ENCODE measurements at places on chromosomes 4 and X. TPM values are rescaled to one million over a fixed set of nuclear protein-coding genes. Genes with fewer than 3 reads are reported as not detected.
A peak's percentile ranks its signal among the peaks of the same experiment; 100 is the strongest.

GRCh38 chr4:76952656-76953582 lies 3.4 kb downstream of the SEPTIN11 start:
- no peak for DNase-seq
- H3K4me1 ChIP-seq, result peaks cover 2% of the 10 kb centered on the region
- peaks cover 11% of the 10 kb centered on the region for H3K27me3 ChIP-seq
- H3K36me3 ChIP-seq, result no peaks in the 10 kb centered on the region

GRCh38 chr4:16817286-16817685 lies 81.2 kb downstream of the LDB2 start:
- no peak overlapping the region for H3K27ac ChIP-seq
- no peak for DNase-seq
- no peak overlapping the region for H3K4me3 ChIP-seq
- no peaks in the 10 kb centered on the region for H3K36me3 ChIP-seq

DNA sequence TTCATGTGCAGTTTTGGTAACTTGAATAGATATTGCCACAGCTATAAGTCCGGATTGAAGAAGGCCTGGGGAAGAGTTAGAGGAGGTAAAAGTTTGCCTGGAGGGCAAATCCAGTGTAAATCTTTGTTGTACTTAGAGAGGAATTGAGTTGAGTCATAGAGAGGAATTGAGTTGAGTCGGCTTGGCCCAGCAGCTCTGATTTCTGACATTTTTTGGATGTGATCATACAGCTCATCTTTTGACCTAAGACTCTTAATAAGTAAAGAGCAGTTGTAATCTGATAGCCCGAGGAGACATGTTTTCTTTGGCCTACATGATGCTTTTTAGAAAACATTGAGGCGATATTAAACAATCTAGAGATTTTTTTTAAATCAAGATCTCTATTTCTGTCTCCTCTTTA lies 3.9 kb downstream of the KIT start:
- DNase-seq, result no peak
- H3K4me3 ChIP-seq, result no peak overlapping the region
- H3K27ac ChIP-seq, result no peak overlapping the region
- H3K36me3 ChIP-seq, result no peaks in the 10 kb centered on the region

GRCh38 chr4:56757821-56758411 lies 63.6 kb downstream of the SPINK2 start:
- peaks cover 7% of the 10 kb centered on the region for H3K4me1 ChIP-seq
- no peak overlapping the region for H3K27ac ChIP-seq
- DNase-seq, result peak; percentile 55

DNA sequence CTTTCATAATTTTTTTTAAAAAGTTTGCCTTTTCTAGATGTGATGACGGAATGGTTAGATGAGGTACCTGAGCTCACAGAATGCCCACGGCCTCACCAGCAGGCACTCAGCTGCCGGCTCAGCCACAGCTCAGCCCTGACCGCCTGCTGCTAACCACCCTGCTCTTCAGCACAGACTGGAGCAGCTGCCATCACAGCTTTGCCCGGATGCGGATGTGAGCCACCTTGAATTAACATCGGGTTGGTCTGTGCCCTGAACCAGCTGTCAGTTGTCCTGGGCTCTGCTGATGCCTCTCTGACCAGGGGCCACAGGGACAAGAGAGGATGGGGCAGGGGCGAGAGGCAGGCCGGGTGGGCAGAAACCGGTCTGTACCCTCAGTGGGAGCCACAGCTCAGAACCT lies 93.3 kb downstream of the HMX1 start:
- DNase-seq, result no peak
- no peaks in the 10 kb centered on the region for H3K27me3 ChIP-seq
- no peak overlapping the region for H3K27ac ChIP-seq

- H3K27ac ChIP-seq, result no peak overlapping the region
- peak overlapping the region; percentile 17 for H3K4me3 ChIP-seq
- H3K36me3 ChIP-seq, result no peaks in the 10 kb centered on the region
These were observed 126.2 kb downstream of the SLC39A8 start for GRCh38 chr4:102219129-102219528.

DNA sequence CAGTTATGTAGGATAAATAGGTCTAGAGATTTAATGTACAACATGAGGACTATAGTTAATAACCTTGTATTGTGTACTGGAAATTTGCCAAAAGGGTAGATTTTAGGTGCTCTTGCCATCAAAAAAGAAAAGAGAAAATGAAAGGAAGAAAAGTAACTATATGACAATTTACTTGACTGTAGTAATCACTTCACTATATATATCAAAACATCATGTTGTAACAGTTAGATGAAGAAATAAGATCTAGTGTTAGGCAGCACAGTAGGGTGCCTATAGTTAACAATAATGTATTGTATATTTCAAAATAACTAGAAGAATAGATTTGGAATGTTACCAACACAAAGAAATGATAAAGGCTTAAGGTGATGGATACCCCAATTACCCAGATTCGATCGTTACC lies 35.9 kb upstream of the AP1S2 start:
- no peaks in the 10 kb centered on the region for H3K4me1 ChIP-seq
- H3K27me3 ChIP-seq, result no peaks in the 10 kb centered on the region
- no peaks in the 10 kb centered on the region for H3K36me3 ChIP-seq

GRCh38 chr4:98664959-98665358 lies 6.5 kb upstream of the TSPAN5 start:
- H3K4me3 ChIP-seq, result no peak overlapping the region
- H3K27me3 ChIP-seq, result no peaks in the 10 kb centered on the region

DNA sequence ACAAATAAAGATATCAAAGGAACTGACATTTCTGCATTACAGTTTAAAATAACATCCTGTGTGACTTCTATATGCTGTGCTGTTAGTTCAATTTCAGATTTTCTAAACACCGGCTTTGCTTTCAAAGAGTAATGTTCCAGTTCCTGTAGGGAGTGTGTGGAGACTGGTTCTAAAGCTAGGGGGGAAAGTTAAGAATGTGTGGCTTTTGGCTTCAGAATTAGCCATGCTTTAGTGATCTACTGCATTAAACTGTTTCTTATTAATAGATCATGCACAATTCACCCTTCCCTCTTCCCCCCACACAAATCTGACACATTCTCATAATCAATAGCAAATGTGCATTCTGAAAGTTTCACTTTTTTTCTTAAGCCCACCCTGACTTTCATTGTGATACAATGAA lies 32.0 kb upstream of the DKK2 start:
- no peaks in the 10 kb centered on the region for H3K27me3 ChIP-seq
- no peaks in the 10 kb centered on the region for H3K36me3 ChIP-seq
- no peak overlapping the region for H3K4me3 ChIP-seq
- no peak for DNase-seq
- H3K27ac ChIP-seq, result no peak overlapping the region

GRCh38 chrX:9456250-9457074 lies 8.4 kb upstream of the TBL1X start:
- H3K36me3 ChIP-seq, result no peaks in the 10 kb centered on the region
- no peaks in the 10 kb centered on the region for H3K27me3 ChIP-seq
- H3K27ac ChIP-seq, result no peak overlapping the region
- no peak for DNase-seq
- H3K4me3 ChIP-seq, result no peak overlapping the region

Gene DCLK2
- total RNA-seq, result 0.37 TPM

Gene EPHA5
- total RNA-seq, result 0.11 TPM

Gene SOWAHD
- 1.7 TPM for total RNA-seq

Gene NAT8L
- total RNA-seq, result 10.8 TPM

Gene USP27X
- total RNA-seq, result 5.7 TPM

Gene AVPR2
- not detected for total RNA-seq

Gene ASMT
- total RNA-seq, result 1.4 TPM
